ENCODE measurements at places on chromosomes 2 and 18.

- no peak for DNase-seq
These were observed 190.1 kb upstream of the SLC35G4 start for GRCh38 chr18:11419338-11419737.

DNA sequence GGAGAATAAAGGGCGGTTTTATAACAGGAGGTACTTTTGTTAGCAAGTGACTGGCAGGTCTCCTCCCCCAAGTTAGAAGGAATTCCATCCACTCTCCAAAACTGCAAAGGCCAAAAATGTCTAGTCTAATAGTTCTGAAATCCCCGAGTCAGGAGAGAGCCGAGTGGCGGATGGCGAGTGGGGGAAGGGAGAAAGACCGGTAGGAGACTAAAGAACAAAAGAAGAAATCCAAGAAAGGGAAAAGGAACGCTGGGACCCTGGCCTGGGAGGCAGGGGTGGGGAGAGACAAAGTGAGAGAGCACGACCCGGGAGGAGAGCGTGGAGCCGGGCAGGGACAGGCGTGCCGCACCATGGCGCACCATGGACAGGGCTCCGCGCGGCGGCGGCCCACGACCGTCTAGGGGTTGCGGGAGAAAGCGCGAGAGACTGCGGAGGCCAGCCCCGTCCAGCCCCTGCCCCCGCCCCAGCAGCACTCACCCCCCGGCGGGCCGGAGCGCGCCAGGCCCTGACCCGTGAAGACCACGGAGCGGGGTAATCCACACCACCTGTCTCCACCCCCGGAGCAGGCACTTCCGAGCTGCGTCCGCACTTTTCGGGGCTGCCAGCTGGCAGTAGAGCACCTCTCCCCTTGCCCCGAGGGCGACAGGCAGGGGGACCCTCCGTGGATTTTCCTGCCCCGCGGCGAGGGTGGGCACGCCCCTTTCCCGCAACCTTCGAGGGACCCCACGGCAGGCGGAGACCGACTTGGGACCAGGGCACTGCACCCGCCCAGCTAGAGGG is 1.6 kb downstream of the CDH2 start:
- DNase-seq = peak; percentile 78

GRCh38 chr2:178910005-178910404 is 102.8 kb upstream of the TTN start:
- no peak for DNase-seq

DNA sequence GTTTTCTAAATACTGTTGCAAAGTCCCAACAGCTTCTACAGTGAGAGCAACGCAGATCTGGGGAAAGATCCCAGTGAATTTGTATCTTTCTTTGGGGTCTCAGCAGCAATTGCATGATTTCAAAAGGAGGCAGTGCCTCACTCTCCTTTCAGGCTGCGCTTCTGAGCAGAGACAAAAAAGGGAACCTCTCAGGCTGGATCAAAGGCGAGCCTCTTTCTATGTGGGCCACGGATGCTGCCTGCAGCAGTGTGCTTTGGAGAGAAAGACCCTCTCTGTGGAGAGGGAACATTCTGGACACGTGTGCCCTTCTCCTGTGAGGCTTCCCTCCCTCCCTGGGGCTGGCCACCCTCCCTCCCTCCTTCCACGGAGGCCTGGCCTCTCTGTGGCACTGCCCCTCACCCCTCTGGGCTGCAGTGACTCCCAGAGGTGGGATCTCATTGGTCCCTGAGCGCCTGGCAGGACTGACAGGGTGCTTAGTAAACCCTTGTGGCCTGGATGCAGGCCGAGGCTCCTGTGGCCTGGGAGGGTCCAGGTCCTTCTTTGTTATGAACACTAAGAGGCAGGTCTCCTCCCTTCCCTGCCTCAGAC is 21.6 kb upstream of the PDIA6 start:
- DNase-seq = no peak
